ENCODE measurements at places on chromosomes 7 and 10. TPM values are rescaled to one million over a fixed set of nuclear protein-coding genes. Genes with fewer than 3 reads are reported as not detected.

The CAPZA2 gene
- total RNA-seq = 225 TPM

The PTPRE gene
- total RNA-seq = 4.7 TPM

The COL26A1 gene
- not detected for total RNA-seq

The NRCAM gene
- 0.86 TPM for total RNA-seq

The FRMD4A gene
- total RNA-seq = 24.1 TPM

The CHRM2 gene
- total RNA-seq = not detected

The CLDN4 gene
- total RNA-seq = 31.4 TPM

The INPP5A gene
- total RNA-seq = 15.7 TPM

The CCDC172 gene
- not detected for total RNA-seq

The IFIT1 gene
- total RNA-seq = 22.9 TPM

The RBP4 gene
- not detected for total RNA-seq

The SVOPL gene
- not detected for total RNA-seq

The NKX1-2 gene
- 0.22 TPM for total RNA-seq
